ENCODE measurements at places on chromosomes 5 and 9.

DNA sequence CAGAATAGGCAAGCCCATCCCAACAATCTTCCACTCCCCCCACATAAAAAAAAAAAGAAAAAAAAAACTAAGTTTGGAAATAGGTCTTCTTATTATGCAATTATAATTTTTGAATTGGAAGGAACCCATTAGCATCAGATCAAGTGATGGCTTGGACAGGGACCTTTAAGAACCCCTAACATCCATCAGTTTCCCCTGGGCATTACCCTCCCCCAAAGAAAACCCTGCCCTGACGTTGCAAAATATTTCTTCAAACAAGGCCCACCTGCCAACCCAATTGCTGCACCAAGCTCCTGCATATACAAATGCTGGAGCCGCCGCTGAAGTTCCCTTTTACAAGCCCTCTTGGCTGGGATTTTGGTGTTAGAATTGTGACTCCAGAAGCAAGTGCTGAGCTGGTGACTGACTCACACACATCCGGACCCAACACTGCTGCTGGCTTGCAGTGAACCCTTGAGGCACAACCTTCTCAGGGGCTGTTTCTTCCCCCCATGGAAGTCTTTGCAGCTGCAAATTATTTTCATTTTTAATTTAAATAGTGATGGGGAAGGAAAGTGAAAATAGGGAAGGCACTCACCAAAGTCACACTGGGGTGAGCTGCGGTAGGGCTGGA is 56.1 kb upstream of the AFAP1L1 start:
- no peak for DNase-seq

GRCh38 chr5:79990205-79990597 is 861 bp downstream of the MTX3 start:
- DNase-seq: no peak

- no peak for DNase-seq
Observed at GRCh38 chr9:93291536-93292287, 107.8 kb downstream of the WNK2 start.

- no peak for DNase-seq
Observed at GRCh38 chr9:130794923-130795495, 40.0 kb upstream of the ABL1 start.

DNA sequence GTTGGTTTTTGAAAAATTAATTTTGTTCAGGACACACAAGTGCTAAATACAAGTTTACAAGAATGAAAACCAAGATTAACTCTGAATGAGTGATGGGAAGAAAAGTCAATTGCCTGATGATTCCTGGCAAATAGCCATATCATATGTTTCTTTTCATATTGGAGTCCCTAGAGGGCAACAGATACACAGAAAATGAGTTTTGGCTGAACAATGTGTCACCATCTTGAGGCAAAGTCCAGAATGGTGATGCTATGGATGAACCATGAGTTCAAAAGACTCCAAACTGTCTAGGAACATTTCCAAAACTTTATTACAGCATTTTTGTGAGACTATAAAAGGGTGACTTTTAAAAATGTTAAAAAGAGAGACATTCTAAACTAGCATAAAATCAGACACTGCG is 382.9 kb downstream of the TMEM161B start:
- no peak for DNase-seq

- DNase-seq: no peak
Observed at GRCh38 chr9:37582548-37583157, 6.5 kb upstream of the FBXO10 start.

DNA sequence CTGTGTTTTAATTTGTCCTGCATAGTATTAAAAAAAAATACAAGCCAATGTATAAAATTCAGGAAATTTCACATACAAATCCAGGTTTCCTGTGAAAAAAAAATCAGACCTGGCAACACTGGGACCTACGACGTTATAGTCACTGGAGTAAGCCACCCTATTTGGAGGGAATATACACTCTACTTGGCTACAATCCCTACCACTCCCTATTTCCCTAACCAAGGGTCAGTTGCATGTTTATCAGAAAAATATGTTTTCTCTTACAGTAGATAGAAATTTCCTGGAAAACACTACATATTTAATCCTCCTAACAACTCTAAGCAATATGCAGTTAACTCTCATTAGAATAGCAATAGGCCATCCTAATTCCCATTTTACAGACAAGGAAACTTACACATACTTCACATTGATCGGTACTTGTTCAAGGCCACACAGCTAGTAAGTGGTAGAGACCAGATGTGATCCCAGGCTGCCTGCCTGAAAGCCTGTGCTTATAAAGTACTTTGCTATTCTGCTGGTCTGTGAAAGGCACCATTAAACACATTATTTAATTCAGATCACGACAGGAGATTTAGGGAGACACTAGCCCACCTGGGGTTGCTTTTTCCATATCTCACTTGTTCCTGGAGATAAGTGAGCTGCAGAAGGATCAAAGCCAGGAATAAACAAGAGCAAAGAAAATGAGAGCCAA is 70.8 kb downstream of the MFAP3 start:
- no peak for DNase-seq

GRCh38 chr9:70120834-70121510 is 77.3 kb downstream of the MAMDC2 start:
- DNase-seq: peak; percentile 36

GRCh38 chr9:91995000-91995655 is 45.1 kb upstream of the ROR2 start:
- DNase-seq: no peak

GRCh38 chr9:105246656-105247173 is 2.3 kb downstream of the SLC44A1 start:
- no peak for DNase-seq

GRCh38 chr9:136177224-136177623 is 27.7 kb downstream of the LHX3 start:
- peak; percentile 39 for DNase-seq

DNA sequence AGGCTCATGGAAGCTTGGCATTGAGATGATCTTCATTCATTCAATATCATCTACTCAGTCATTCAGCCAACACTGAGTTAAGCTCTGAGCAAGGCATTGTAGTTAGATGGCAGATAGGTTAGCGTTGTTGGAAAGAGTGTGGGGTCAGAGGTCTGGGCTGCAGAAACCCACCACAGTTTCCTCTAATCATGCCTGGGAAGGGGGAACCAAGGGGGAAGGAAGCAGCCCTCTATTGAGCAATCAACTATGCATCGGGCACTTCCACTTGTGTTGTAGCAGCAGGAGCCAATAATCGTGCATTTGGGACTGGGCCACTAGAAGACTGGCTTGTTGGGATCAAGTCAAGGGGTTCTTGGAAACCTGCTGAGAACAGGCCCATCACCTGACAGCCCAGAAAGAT is 139.1 kb downstream of the PIP5K1B start:
- no peak for DNase-seq

- DNase-seq: no peak
Observed at GRCh38 chr9:115212125-115212605, 94.2 kb upstream of the TNC start.

DNA sequence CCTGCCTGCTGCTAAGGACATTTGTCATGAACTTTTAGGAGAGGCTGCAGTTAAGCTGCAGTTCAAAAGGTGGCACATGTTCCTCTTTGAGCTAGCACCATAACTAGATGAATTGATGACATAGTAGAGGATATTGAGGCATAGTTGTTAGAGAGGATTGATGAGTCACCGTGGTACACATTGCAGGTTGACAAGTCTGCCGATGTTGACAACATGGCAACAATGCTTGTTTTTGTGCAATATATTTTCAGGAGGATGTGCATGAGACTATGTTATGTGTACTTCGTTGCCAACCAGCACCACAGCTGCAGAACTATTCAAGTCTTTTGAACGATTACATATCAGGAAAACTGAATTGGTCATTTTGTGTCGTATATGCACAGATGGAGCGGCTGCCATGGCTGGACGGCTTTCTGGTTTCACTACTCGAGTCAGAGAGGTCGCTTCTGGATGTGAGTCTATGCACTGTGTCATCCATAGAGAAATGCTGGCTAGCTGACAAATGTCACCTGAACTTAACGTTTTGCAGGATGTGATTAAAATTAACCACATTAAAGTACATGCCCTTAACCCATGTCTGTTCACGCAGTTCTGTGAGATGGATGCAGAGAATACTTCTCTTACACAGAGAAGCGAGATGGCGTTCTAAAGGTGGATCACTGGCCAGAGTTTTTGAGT is 24.2 kb downstream of the ANP32B start:
- no peak for DNase-seq

DNA sequence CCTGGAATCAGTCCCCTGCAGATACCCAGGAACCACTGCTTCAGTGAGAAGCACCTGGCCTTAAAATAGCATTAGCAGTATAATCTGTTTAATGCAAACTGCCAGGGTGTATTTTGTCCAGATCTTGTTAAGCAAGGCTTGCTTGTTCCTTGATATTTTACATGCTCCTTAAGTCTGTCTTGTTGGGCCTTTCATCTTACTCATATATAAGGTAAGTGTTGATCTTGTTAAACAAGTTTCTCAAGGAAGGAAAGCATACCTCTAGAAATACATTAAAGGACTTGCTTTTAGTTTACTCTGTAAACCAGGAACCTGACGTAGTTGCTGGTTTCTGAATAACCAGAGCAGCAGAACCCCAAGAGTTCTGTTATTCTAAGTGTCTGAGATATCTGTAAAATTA is 13.7 kb downstream of the HSPA4 start:
- DNase-seq: no peak

- DNase-seq: peak; percentile 30
Observed at GRCh38 chr5:61245486-61245885, 83.2 kb upstream of the SMIM15 start.

- DNase-seq: peak; percentile 74
Observed at GRCh38 chr9:27528886-27529315, 713 bp downstream of the MOB3B start.

DNA sequence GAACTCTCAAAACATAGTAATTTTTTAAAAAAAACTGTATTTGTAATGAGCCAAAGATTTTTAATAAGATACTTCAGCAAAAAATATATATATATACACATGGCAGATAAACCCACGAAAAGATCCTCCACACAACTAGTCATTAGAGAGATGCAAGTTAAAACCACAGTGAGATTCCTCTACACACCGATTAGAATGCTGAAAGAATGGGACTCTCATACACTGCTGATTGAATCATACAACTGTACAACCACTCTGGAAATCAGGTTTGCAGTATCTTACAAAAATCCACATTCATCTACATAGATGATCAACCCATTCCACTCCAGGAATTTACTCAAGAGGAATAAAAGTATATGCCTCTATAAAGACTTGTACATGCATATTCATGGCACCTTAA is 43.7 kb downstream of the RASEF start:
- DNase-seq: no peak

- DNase-seq: no peak
Observed at GRCh38 chr5:56003179-56003578, 8.4 kb upstream of the IL6ST start.

GRCh38 chr9:89161221-89161620 is 17.4 kb downstream of the SHC3 start:
- no peak for DNase-seq

- DNase-seq: no peak
Observed at GRCh38 chr5:8729437-8729836, 816.4 kb downstream of the SEMA5A start.

DNA sequence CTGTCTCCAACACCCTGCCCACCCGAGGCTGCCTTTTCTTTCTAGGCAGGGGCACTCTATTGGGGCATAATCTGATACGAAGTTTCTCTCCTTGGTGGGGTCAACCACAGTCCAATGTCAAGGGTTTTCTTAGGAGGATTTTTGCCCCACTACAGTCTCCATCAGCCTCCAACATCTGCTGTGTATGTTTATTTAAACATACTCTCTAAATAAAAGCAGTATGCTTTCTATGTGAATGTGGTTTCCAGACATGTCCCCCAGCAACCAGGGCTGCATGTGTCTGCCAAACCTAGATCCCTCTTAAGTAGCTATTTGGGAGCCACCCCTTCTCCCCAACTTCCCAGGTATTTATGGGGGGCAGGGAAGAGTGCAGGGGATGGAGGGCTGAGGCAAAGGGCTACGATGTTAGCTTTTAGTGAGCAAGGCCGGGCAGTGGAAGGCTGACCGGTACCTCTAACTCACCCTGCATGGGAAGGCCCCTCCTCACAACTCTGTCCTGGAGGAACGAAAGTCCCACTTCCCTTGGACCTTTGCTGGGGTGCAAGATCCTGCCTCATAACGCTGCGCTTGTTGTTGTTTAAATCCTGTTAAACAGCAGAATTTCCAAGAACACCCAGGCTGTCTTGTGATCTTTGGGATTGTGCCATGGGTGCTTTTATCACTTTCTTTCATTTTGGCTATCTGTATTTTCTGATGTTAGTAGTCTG is 75.4 kb downstream of the NREP start:
- peak; percentile 27 for DNase-seq

DNA sequence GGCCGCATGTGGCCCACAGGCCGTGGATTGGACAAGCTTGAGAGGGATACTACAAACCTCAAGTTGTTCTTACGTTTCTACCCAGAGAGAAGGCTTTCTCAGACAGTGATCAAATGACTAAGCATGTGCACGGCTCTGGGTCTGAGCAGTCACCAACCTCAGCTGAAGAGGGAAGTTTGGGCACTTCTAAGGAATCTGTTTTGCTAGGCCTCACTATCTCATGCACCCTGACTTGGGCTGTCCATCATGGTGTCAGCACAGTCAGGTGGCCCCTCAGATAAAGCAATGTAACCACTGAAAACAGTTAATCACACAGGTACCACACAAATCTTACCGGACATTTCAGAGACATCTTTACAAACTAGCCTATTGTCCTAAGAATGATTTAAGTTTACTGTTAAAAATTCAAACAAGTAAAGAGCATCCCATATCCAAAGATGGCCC is 24.6 kb downstream of the CSF2 start:
- no peak for DNase-seq

DNA sequence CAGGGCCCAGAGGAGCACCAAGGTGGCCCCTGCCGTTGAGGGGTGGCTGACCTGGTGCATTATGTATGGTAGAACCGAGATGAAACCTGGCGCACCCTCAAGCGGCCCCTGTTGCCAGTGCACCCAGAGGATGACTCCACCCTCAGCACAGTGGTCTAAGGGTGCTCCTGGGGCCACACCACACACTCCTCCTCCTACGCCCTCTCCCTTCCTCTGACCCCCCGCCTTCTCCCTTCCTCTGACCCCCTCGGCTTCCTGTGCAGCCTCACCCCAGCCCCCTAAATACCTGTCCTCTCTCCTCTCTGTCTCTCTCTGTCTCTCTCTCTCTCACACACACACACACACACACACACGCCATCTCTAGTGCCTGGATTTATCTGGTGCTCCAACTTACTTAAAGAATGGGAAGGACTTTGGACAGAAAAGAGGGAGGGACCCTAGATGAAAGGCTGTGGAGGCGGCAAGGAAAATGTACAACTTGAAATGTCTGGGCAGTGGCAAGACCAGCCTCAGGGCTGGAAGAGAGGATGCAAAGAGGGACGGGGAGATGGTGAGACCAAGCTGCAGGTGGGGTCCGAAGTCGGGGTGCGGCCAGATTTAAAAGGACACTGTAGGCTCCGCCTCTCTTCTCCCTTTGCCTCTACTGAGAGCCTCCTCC is 18.2 kb upstream of the SLC30A5 start:
- no peak for DNase-seq

DNA sequence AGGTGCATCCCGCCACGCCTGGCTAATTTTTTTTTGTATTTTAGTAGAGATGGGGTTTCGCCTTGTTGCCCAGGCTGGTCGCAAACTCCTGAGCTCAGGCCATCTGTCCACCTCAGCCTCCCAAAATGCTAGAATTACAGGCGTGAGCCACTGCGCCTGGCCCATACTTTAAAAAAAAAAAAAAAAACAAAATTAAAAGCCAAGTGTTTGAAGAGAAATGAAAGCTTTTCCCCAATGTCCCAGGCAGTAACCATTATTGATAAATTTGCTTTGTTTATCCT is 9.5 kb downstream of the PRRC2B start:
- no peak for DNase-seq

- DNase-seq: no peak
Observed at GRCh38 chr9:128895556-128895955, 13.6 kb downstream of the LRRC8A start.
